ENCODE measurements at places on chromosomes 6 and 20.

GRCh38 chr20:37773291-37773826 is 79.5 kb downstream of the CTNNBL1 start:
- DNase-seq: no peak

- no peak for DNase-seq
Measured at GRCh38 chr6:123663436-123663835, 26.7 kb upstream of the TRDN start.

DNA sequence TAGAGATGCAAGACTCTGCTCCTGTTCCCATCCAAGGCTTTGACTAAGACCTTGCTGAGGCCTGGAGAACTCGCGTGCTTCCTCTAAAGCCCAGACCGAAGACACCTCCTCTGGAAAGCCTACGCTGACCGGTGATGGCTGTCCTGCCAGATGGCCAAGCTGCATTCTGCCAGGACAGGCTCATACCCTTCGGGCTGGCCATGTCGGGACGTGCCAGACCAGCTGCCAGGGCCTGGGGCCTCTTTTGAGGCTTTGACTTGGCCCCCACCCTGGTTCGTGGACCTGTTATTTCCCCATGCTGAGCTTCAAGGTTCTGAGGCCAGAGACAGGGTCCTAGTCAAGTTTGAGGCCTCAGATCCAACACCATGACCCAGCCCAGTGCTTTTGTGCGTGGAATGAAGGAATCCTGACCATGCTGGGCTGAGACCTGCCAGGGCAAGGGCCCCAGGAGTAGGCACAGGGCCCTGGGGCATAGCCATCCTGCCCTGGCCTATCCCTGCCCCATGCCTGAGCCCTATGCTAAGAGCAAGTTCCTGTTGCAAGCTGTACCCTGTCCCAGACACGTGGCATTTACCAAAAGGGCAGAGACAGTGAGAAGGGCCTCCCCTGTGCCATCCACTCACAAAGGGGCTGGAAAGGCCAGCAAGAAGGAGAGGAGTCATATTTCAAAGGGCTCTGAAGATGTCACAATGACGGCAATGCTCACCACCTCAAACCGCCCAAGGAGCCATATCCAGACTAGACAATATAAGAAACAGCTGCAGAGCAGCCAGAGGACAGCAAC is 42.8 kb downstream of the MRPL14 start:
- no peak for DNase-seq

- DNase-seq: no peak
Measured at GRCh38 chr20:31494131-31494530, 19.0 kb downstream of the REM1 start.

- no peak for DNase-seq
Measured at GRCh38 chr6:132100388-132100990, 149.3 kb upstream of the CCN2 start.

DNA sequence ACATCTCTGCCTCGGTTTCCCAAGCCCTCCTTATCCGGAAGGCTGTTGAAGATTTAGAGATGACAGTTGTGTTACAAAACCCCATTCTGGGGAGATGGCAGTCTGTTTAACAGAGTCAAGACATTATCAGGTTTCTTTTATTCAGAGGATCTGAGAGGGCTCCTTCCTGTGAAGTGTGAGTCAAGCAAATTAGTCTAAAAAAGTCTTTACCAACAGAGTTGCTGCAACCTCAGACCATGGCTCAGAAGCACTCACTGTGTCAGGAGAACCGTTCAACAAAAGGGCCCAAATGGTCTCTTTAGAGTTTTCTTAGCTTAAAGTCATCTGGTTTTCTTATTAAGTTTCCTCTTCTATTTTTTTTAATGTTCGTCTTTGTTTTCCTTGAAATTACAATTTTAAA is 717.8 kb downstream of the EPM2A start:
- DNase-seq: no peak

DNA sequence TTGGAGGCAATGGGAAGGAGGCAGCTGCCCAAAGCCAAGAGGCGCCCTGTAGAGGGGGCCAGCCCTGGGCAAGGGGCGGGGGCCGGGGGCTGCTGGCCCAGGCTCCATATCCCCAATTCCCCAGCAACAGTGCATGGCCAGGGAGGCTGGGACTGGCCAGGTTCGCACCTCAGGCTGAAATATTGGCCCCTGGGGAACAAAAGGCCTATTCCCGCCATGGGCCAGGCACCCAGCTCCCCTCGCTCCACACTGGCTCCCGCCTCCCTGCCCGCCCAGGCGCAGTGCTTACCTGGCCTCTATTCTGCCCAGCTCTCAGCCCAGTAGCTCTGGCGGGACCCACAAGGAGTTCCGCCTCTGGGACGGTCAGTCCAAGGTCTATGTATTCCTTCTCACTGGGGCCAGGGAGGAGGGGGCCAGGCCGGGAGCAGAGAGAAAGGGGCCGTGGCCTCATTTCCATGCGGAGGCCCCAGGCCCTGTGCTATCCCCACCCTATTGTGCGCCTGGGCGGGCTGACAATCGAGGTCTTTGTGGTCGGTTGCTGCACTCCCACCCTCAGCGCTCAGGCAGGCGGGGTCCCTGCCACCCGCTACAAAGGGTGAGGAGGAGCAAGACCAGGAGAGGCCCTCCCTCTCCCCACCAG is 42.3 kb downstream of the YTHDF1 start:
- DNase-seq: no peak

GRCh38 chr20:20215976-20216727 is 151.8 kb upstream of the INSM1 start:
- DNase-seq: no peak

GRCh38 chr6:30097902-30098768 is 14.8 kb downstream of the TRIM31 start:
- DNase-seq: no peak

- DNase-seq: no peak
Measured at GRCh38 chr6:159118924-159119323, 50.3 kb upstream of the FNDC1 start.

DNA sequence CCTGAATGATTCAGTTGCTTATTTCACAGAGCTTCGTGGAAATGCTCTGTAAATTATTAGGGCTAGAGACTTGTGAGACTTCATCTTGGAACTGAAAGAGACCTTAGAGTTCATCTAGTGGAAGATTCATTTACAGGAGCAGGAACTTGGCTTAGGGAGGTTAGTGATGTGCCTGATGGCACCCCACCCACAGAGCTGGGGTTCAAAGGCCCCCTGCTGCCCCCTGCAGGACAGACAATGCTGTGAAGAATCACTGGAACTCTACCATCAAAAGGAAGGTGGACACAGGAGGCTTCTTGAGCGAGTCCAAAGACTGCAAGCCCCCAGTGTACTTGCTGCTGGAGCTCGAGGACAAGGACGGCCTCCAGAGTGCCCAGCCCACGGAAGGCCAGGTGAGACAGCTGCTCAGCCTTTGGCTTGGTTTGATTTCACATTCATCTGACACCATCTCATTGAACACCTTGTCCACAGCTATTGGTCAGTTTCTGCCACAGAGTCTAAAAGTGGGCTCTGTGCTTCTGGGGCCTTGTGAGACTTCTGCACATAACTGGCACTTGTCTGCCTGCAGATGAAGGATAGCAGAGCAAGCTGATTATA is 25.1 kb downstream of the MYBL2 start:
- DNase-seq: peak; percentile 62

DNA sequence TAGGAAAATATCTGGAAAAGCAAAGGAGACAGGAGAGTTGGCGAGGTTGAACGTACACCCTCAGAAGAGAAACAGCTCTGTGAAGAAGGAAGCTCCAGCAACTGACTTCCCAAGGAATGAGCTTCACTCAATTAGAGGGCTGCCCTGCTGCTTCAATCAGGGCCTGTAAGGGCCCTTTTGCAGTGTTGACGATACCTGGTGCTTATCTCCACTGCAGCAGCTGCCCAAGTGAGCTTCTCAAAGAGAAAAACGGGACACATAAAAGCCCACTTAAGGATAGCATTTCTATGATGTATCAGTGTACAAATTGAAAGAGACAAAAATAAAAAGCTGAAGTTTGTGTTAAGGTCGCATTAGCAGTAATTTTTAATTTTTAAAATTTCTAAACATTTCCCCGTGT is 16.4 kb downstream of the SEC63 start:
- no peak for DNase-seq

DNA sequence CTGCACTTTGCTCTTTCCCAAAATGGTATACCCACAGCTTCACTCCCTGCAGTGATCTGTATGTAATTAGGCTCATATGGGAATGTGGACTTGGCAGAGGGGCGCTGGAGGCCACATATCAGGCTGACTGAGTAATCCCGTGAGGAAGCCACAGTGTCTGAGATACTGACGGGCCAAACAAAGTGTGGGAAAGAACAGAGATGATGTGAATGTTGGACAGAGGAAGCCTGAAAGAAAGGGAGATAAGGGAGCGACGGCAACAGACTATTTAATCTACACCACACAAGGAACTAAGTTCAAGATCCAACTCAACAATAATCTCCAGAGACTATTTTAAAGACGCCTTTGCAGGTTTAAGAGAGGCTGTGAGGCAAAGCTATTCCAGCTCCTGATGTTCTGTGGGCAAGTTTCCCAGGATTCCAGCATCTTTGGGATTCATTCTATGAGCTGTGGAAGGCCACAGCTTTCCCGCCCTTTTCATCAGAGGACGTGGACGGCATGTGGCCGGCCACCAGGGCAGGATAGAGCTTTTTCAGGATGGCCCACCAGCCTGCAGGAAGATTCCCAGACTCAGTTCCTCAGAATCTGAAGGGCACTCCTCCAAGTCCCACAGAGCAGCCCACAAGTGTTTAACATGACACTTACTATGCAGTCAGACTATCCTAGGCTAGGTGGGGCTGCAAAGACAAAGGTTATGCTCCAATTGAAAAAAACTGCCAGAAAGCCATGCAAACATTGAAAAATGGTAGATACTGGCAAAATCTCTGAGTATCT is 237.5 kb downstream of the ATXN1 start:
- DNase-seq: no peak

- DNase-seq: no peak
Measured at GRCh38 chr20:47956268-47956995, 171.2 kb upstream of the SULF2 start.

DNA sequence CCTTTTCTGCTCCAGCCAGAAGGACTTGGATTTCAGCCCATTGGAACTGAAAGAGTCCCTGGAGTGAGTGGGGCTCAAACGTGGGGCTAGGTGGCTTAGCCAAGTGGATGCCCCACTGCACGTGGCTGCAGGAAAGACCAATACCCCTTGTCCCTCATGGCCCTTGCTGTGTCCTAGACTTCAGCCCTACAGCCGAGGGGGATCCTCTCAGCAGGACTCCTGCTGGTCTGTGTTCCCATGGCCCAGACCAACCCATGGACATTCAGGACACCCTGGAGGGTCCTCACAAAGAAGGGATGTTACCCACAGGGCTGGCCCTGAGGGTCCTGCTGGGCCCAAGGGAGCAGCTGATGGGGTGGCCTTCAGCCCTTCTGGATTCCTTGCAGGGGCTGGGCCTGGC is 30.0 kb upstream of the PHACTR3 start:
- DNase-seq: no peak

- no peak for DNase-seq
Measured at GRCh38 chr6:141783585-141783984, 349.1 kb upstream of the GJE1 start.

- no peak for DNase-seq
Measured at GRCh38 chr6:154814063-154814462, 80.8 kb downstream of the SCAF8 start.

DNA sequence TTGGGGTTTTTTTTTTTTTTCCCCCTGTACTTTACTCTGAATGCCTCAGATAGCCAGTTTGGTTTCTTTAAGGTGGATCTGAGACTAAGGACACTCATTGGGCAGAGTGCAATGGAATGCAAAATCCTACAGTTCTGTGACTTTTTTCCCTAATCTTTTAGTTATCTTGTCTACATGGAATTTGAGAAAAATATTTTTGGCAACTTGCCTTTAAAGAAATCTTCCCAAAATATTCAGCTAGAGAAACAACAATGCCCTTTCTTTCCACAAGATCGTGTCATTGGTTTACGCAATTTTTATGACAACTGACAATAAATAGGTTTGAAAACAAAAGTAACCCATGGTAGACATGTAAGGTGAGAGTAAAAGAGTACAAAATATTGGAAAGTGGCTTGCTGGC is 171.7 kb upstream of the LAMP5 start:
- DNase-seq: no peak

- peak; percentile 13 for DNase-seq
Measured at GRCh38 chr6:25056130-25056529, 120.4 kb upstream of the RIPOR2 start.

- DNase-seq: no peak
Measured at GRCh38 chr6:45052325-45052724, 275.8 kb upstream of the RUNX2 start.

GRCh38 chr6:130453230-130453629 is 87.4 kb downstream of the TMEM200A start:
- no peak for DNase-seq

GRCh38 chr6:164412566-164412965 is 896.8 kb downstream of the C6orf118 start:
- no peak for DNase-seq

DNA sequence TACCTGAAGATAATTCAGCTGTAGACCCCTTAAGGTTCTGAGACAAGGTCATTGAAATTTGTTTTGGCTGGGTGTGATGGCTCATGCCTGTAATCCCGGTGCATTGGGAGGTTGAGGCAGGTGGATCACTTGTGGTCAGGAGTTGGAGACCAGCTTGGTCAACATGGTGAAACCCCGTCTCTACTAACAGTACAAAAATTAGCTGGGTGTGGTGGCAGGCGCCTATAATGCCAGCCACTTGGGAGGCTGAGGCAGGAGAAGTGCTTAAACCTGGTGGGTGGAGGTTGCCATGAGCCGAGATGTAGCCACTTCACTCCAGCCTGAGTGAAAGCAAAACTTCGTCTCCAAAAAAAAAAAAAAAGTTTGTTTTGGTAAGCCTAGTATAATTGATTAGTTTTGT is 11.0 kb downstream of the SRSF3 start:
- no peak for DNase-seq

- DNase-seq: no peak
Measured at GRCh38 chr6:75052491-75052890, 153.4 kb downstream of the COL12A1 start.

DNA sequence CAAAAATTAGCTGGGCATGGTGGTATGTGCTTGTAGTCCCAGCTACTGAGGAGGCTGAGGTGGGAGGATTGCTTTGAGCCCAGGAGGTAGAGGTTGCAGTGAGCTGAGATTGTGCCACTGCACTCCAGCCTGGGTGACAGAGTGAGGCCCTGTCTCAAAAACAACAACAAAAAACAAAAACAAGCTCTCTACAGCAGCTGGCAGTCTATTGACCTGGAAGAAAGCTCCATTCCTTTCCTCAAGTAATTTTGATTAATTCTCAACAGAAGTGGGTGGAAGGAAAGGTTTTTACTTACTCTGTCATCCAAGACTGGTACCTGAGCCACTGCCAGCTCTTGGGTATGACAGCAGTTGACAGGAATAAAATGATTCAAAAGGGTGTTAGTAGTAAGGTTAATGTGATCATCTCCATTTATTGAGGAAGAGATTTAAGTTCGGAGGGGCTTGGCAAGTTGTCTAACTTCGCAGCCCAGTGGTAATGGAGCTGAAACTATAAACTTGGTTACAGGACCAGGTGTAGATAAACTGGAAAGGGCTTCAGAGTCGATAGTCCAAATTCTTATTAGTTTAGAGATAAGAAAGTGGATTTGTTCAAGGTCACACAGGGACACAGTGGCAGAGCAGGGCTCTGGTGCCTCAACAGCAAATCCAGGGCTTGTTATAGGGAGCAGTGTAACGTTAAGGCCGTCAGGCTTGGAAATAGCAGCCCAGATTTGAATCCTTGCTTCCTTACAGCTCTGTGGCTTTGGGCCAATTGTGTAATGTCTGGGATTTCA is 14.8 kb downstream of the SRSF3 start:
- no peak for DNase-seq

All from activated naive CD4-positive, alpha-beta T cell treated with anti-CD3 and anti-CD28 coated beads, Interleukin-2, amount 50 U/mL, for 16 hours (primary cell).